ENCODE measurements at places on chromosomes 11 and 22. TPM values are rescaled to one million over a fixed set of nuclear protein-coding genes. Genes with fewer than 3 reads are reported as not detected.

GRCh38 chr11:20155683-20156279 lies 4.5 kb downstream of the DBX1 start:
- no peak overlapping the region for H3K4me3 ChIP-seq
- H3K4me1 ChIP-seq, result peaks cover 26% of the 10 kb centered on the region
- peak; percentile 10 for DNase-seq
- H3K27me3 ChIP-seq, result peaks cover 65% of the 10 kb centered on the region

Gene SSTR3
- total RNA-seq, result 0.24 TPM

GRCh38 chr11:99257131-99257530 lies 236.4 kb downstream of the CNTN5 start:
- no peaks in the 10 kb centered on the region for H3K27me3 ChIP-seq
- H3K27ac ChIP-seq, result no peak overlapping the region
- no peak overlapping the region for H3K4me3 ChIP-seq
- H3K36me3 ChIP-seq, result no peaks in the 10 kb centered on the region
- DNase-seq, result no peak
- no peaks in the 10 kb centered on the region for H3K4me1 ChIP-seq

DNA sequence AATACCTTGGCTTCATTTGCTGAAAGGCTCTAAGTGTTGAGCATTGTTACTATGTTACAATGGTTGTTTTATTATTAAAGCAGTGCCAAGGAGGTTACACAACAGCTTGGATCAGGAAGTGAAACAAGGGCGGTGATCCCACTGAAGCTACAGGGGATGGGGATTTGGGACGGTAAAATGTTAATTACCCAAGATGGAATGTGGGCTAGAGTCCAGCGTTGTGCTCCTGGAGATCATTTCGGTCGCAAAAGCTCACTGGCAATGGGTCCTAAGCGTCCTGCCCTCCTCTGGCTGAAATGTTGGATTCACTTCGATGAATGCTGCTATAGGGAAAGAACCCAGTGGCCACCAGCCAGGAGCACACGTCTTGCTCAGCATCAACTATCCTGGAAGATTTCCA lies 48.3 kb downstream of the FAM83F start:
- peaks cover 31% of the 10 kb centered on the region for H3K4me1 ChIP-seq
- H3K27ac ChIP-seq, result no peak overlapping the region
- no peak for DNase-seq
- no peak overlapping the region for H3K4me3 ChIP-seq

- no peak overlapping the region for H3K4me3 ChIP-seq
- H3K27me3 ChIP-seq, result no peaks in the 10 kb centered on the region
- H3K4me1 ChIP-seq, result no peaks in the 10 kb centered on the region
- H3K36me3 ChIP-seq, result no peaks in the 10 kb centered on the region
These were observed 33.5 kb upstream of the OR10W1 start for GRCh38 chr11:58301576-58301975.

DNA sequence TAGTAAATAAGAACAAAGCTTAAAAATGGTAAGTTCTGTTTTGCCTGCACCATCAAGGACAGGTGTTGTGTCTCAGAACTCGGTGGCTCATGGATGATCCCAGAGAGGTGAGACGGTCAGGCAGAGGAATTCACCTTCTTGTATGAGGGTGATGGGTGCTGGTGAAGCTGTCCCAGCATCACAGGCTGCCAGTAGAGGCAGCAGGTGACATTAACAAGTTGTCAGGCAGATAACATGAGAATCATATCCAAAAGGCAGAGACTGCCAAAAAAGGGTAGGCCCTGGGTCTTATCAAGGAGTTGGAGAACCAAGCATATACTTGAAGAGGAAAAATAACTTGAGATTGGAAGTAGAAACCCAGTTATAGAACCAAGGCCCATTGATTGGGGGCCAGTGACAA lies 437.8 kb downstream of the DYNC2H1 start:
- no peak for DNase-seq
- H3K27ac ChIP-seq, result no peak overlapping the region
- no peaks in the 10 kb centered on the region for H3K27me3 ChIP-seq
- H3K4me3 ChIP-seq, result no peak overlapping the region
- H3K36me3 ChIP-seq, result no peaks in the 10 kb centered on the region
- H3K4me1 ChIP-seq, result no peaks in the 10 kb centered on the region

GRCh38 chr11:130439876-130440275 lies 8.6 kb upstream of the ADAMTS15 start:
- no peaks in the 10 kb centered on the region for H3K27me3 ChIP-seq
- peaks cover 4% of the 10 kb centered on the region for H3K4me1 ChIP-seq
- no peaks in the 10 kb centered on the region for H3K36me3 ChIP-seq
- H3K27ac ChIP-seq, result no peak overlapping the region
- no peak for DNase-seq

GRCh38 chr11:76395296-76395695 lies 14.2 kb downstream of the GVQW3 start:
- no peaks in the 10 kb centered on the region for H3K4me1 ChIP-seq
- H3K4me3 ChIP-seq, result no peak overlapping the region
- no peaks in the 10 kb centered on the region for H3K36me3 ChIP-seq
- no peak overlapping the region for H3K27ac ChIP-seq

- H3K36me3 ChIP-seq, result no peaks in the 10 kb centered on the region
- DNase-seq, result no peak
- no peaks in the 10 kb centered on the region for H3K4me1 ChIP-seq
- H3K27ac ChIP-seq, result no peak overlapping the region
These were observed 46.5 kb downstream of the AHNAK start for GRCh38 chr11:62499944-62500649.
